Heart right ventricle (tissue), 16 donors: ENCODE measurements at places on chromosomes 2 and 18. TPM values are rescaled to one million over a fixed set of nuclear protein-coding genes. Genes with fewer than 3 reads are reported as not detected.

GRCh38 chr2:235472443-235472842 lies 21.4 kb upstream of the AGAP1 start:
- DNase-seq: no peak
- no peak overlapping the region for H3K4me3 ChIP-seq
- H3K4me1 ChIP-seq: peaks cover 11% of the 10 kb centered on the region
- H3K27ac ChIP-seq: no peak overlapping the region
- H3K27me3 ChIP-seq: no peaks in the 10 kb centered on the region
- H3K36me3 ChIP-seq: no peaks in the 10 kb centered on the region

C2orf72 gene
- total RNA-seq: 0.07 TPM

GRCh38 chr2:106140113-106140512 lies 54.0 kb downstream of the UXS1 start:
- H3K4me1 ChIP-seq: peaks cover 38% of the 10 kb centered on the region
- H3K4me3 ChIP-seq: no peak overlapping the region
- no peak overlapping the region for H3K27ac ChIP-seq

DNA sequence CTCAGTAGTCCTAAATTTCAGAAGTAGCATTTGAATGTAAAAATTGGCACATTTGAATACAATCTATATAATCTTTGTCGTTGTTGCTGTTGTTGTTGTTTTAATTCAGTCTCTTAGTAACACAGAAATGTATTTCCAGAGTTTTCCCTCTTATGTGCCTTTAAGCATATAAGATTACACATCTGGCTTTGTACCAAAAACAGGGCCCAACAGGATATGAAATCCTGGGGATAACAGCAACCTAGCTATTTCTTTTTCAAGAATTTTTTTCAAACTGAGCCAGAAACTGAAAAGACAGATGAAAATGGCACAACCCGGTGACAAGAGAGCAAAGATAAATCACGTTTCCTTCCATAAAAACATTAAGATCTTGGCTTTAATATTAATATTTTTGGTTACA lies 906.7 kb downstream of the NRXN1 start:
- DNase-seq: no peak
- no peaks in the 10 kb centered on the region for H3K27me3 ChIP-seq
- no peak overlapping the region for H3K27ac ChIP-seq
- H3K4me1 ChIP-seq: no peaks in the 10 kb centered on the region
- no peak overlapping the region for H3K4me3 ChIP-seq

AQP12B gene
- total RNA-seq: not detected

- H3K4me1 ChIP-seq: no peaks in the 10 kb centered on the region
- no peaks in the 10 kb centered on the region for H3K27me3 ChIP-seq
- no peaks in the 10 kb centered on the region for H3K36me3 ChIP-seq
- H3K27ac ChIP-seq: peak overlapping the region; percentile 50
- peak; percentile 71 for DNase-seq
- no peak overlapping the region for H3K4me3 ChIP-seq
Observed at GRCh38 chr2:233331536-233331935, 22.8 kb upstream of the DGKD start.
